SHP77 (cell line): ENCODE measurements at places on chromosomes 3 and 15.

- DNase-seq = no peak
These were observed 20.6 kb downstream of the COPS2 start for GRCh38 chr15:49134683-49135341.

- DNase-seq = no peak
These were observed 28.7 kb downstream of the ZIC4 start for GRCh38 chr3:147377412-147378367.

- DNase-seq = peak; percentile 49
These were observed 18.8 kb upstream of the PLXND1 start for GRCh38 chr3:129625072-129625874.

DNA sequence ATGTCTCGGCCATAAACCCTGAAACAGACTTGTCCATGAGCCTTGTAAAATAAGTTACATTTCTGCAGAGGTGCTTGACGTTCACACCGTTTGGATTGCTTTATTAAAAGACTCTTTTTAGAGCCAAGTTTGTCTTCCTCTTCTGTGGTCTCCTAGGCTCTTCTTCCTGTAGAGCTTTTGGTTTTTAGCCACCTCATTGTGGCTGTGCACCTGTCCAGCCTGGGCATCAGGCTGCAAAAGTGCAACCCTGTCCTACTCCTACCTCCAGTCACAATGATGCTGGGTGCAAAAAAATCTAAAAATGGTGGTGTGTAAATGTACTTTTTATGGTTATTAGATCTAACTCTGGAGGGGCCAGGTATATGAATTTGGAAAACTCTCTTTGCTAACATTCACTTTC, 2.8 kb upstream of the RIOX2 start:
- no peak for DNase-seq

- DNase-seq = no peak
These were observed 138.6 kb downstream of the P2RY1 start for GRCh38 chr3:152973575-152973974.
